ENCODE measurements at places on chromosomes 4 and X.

GRCh38 chr4:105067946-105068345, 78.7 kb upstream of the TET2 start:
- H3K4me3 ChIP-seq: no peak overlapping the region
- no peak for DNase-seq
- no peaks in the 10 kb centered on the region for H3K36me3 ChIP-seq
- no peak overlapping the region for H3K27ac ChIP-seq
- H3K4me1 ChIP-seq: no peaks in the 10 kb centered on the region
- H3K27me3 ChIP-seq: no peaks in the 10 kb centered on the region

- H3K27ac ChIP-seq: no peak overlapping the region
- H3K36me3 ChIP-seq: peaks cover 11% of the 10 kb centered on the region
- no peaks in the 10 kb centered on the region for H3K27me3 ChIP-seq
- no peaks in the 10 kb centered on the region for H3K4me1 ChIP-seq
- no peak for DNase-seq
Observed at GRCh38 chr4:183256343-183256742, 63.7 kb downstream of the CLDN22 start.

DNA sequence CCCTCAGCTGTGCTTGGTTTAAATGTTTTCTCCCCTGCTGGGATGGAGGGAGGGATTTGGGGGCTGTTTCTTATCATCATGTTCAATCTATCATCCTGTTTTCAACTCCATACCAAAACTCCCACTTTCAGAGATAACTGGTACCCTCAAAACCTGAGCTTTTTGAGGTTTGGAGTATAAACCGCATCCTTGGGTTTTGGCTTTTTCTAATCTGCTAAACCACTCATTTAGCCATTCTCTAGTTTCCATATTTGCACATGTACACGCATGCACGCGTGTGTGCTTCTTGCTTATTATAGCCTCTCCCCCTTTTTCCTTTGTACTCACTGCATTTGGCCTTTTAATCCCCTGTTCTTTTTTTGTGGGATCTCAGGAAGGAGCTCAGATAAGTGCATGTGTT, 116.7 kb upstream of the TEX13D start:
- no peak overlapping the region for H3K4me3 ChIP-seq
- DNase-seq: no peak
- H3K36me3 ChIP-seq: no peaks in the 10 kb centered on the region
- H3K4me1 ChIP-seq: no peaks in the 10 kb centered on the region
- no peak overlapping the region for H3K27ac ChIP-seq

DNA sequence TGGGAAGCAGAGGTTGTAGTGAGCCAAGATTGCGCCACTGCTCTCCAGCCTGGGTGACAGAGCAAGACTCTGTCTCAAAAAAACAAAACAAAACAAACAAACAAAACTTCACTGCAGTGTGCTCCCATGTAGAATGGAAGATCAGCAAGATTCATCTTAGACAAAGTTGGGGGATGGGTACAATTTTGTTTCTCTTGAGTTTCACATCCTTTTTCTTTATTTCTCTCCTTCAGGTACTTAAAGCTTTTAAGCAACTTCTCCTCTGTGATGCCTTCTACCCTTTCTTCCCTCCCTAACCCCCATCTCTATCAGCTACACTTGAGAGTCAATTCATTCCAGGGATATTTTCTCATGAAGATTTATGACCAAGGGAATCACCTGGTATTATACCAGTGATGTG, 15.5 kb upstream of the RBBP7 start:
- H3K36me3 ChIP-seq: no peaks in the 10 kb centered on the region
- no peaks in the 10 kb centered on the region for H3K27me3 ChIP-seq

DNA sequence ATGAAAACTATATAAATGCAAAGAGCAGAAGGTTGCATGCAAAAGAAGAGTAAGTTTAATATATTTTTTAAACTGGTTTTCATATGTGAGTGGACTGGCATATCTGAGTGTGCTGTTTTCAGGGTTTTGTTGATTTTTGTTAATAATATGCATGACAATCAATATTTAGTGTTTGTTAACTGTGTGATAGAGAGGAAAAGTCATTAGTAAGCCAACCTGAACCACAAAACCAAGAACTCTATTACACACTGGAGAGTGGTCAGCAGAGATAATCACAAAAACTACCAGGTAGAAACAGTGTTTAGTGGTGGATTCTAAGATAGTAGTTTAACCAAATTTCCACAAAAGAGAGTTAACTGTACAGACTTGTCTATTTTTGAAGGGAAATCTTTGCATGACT, 396.9 kb downstream of the GASK1B start:
- no peaks in the 10 kb centered on the region for H3K36me3 ChIP-seq
- H3K27me3 ChIP-seq: no peaks in the 10 kb centered on the region
- no peak overlapping the region for H3K27ac ChIP-seq
- DNase-seq: no peak

DNA sequence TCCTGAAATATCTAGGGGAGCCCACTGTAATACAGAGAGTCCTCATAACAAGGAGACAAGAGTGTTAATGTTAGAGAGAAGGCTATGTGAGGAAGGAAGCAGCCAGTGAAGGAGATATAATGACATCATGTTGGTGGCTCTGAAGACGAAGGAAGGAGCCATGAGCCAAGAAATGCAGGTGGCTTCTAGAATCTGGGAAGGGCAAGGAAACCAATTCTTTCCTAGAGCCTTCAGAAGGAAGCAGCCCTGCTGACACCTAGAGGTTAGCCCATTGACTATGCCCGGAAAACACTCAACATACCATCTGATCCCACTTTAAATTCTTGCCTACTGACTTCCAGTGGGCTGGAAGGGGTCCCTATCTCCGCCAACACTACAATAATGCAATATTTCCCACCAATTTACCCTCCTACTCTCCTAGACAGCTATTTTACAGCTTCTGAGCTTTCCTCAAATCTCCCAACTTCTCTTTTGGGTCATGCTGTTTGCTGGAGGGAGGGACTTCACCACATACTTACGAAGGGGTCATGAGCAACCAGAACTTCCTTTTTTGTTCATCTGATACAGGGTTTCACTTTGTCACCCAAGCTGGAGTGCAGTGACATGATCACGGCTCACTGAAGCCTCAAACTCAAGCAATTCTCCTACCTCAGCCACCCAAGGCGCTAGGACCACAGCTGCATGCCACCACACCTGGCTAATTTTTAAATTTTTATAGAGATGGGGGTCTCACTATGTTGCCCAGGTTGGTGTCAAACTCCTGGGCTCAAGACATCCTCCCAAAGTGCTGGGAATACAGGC, 25.2 kb upstream of the G3BP2 start:
- no peak overlapping the region for H3K27ac ChIP-seq
- H3K36me3 ChIP-seq: no peaks in the 10 kb centered on the region
- no peaks in the 10 kb centered on the region for H3K27me3 ChIP-seq
- DNase-seq: no peak
- H3K4me1 ChIP-seq: no peaks in the 10 kb centered on the region
- no peak overlapping the region for H3K4me3 ChIP-seq

- DNase-seq: no peak
- no peaks in the 10 kb centered on the region for H3K27me3 ChIP-seq
- H3K36me3 ChIP-seq: no peaks in the 10 kb centered on the region
- no peak overlapping the region for H3K4me3 ChIP-seq
Observed at GRCh38 chr4:123972031-123972430, 575.4 kb downstream of the SPRY1 start.

GRCh38 chr4:88443486-88443885, 13.4 kb upstream of the HERC5 start:
- H3K27ac ChIP-seq: no peak overlapping the region
- no peak for DNase-seq
- H3K4me3 ChIP-seq: no peak overlapping the region
- no peaks in the 10 kb centered on the region for H3K27me3 ChIP-seq
- H3K36me3 ChIP-seq: no peaks in the 10 kb centered on the region
- no peaks in the 10 kb centered on the region for H3K4me1 ChIP-seq

DNA sequence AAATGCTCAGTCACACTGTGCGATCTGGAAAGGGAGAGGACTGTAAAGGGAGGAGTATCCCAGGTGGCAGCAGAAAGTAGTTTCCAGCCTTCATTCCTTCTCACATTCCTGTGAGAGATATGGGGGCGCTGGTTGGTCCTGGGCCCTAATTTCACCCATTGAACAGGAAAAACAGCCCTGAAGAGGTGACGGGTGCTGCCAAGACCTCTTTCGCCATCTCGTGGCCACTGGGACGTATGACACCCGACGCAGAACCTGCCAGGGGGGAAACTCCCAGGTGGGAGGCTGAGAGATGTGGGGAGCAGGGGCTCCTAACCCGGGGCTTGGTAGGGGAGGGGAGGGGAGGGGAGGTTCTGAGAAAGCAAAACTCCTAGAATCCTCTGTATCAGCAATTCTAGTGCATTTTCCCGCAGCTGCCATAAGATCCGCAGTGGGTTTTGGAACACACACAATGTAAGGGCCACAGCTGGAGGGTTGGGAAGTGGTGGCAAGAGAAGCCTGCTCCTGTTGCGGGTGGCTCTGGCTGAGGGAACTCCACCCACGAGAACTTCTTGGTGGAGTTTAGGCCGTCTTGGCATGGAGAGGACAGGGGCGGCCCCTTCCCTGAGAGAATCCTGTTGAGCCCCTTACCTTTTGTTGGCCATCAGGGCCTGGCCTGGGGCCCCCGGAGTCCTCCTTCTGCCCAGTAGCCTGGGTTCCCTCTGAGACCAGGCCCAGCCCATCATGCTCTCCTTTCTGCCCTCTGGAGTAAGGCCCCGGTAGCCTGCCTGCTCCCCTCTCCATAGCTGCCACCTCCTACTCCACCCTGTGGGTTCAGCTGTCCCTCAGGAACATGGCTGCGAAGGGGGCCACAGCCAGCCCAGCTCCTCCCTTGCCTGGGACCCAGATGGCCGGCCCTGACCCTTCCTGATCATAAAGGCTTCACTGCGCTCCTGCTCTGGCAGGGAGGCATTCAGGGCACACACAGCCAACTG, 134.1 kb downstream of the OR13H1 start:
- no peak overlapping the region for H3K27ac ChIP-seq
- no peaks in the 10 kb centered on the region for H3K4me1 ChIP-seq
- no peak overlapping the region for H3K4me3 ChIP-seq
- no peak for DNase-seq
- H3K27me3 ChIP-seq: no peaks in the 10 kb centered on the region
- no peaks in the 10 kb centered on the region for H3K36me3 ChIP-seq

DNA sequence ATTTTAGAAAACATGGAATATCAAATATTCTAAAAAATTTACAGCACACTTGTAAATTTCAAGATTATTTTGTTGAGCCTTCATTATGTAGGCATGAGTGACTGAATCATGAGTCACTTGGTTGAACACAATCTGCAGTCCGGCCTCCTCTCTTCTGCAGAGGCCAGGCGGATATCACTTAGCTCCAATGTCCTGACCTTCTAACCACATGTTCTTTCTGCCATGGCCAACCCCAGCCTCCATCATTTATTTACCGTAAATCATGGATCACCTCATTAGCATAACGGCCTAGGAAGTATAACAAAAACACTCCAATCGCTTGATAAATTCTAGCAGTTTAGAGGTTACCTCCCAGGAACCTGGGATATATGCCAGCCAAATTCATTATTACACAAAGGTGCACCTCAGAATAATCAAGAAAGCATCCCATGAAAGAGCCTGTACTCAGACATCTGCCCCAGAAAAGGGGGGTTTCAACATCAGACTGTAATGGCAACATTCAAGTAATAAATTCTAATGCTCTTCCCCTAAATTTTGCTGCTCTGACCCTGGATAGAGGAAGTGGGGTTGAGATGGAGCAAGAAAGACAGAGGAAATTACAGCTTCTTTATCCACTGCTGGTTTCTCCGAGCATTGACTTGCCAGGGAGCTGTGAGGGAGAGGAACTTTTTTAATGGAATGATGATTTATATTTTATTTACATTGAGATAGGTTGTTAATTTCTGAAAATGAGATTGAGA, 2153.6 kb upstream of the AGA start:
- no peaks in the 10 kb centered on the region for H3K27me3 ChIP-seq
- H3K4me3 ChIP-seq: no peak overlapping the region
- no peak for DNase-seq
- no peaks in the 10 kb centered on the region for H3K4me1 ChIP-seq
- H3K36me3 ChIP-seq: no peaks in the 10 kb centered on the region

DNA sequence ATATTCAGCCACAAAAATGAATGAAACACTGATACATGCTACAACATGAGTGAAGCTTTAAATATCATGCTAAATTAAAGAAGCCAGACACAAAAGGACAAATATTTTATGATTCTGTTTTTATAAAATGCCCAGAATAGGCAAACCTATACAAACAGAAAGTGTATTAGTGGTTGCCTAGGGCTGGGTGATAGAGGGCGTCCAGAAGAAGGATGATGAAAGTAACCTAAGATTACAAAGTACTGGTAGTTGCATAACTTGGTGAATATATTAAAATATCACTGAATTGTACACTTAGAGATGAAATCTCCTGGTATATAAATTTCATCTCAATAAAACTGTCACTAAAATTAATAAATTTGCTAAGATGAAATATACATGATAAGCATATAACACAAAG, 67.5 kb downstream of the FBXW7 start:
- no peak overlapping the region for H3K4me3 ChIP-seq
- no peak for DNase-seq
- H3K27me3 ChIP-seq: no peaks in the 10 kb centered on the region

DNA sequence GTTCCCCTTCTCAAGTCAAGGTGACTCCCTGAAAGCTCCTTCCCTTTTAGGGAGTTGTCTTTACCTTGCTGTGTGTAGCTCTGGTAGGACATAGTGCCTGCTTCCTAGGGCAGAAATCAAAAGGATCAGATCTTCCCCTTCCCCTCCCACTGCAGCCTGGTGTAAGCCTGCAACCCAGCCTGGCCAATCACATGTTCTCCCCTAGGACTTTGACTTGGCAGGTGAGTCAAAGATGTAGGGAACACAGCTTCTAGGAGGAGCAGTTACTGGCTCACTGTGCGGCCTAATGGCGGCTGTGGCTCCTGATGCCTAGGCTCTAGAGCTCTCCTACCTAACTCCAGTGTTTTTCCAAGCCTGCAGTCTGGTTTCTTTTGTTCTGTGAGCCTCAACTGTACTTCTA, 103.9 kb downstream of the AASDH start:
- no peak overlapping the region for H3K4me3 ChIP-seq
- H3K27me3 ChIP-seq: no peaks in the 10 kb centered on the region
- no peak overlapping the region for H3K27ac ChIP-seq
- H3K36me3 ChIP-seq: no peaks in the 10 kb centered on the region
- no peaks in the 10 kb centered on the region for H3K4me1 ChIP-seq

DNA sequence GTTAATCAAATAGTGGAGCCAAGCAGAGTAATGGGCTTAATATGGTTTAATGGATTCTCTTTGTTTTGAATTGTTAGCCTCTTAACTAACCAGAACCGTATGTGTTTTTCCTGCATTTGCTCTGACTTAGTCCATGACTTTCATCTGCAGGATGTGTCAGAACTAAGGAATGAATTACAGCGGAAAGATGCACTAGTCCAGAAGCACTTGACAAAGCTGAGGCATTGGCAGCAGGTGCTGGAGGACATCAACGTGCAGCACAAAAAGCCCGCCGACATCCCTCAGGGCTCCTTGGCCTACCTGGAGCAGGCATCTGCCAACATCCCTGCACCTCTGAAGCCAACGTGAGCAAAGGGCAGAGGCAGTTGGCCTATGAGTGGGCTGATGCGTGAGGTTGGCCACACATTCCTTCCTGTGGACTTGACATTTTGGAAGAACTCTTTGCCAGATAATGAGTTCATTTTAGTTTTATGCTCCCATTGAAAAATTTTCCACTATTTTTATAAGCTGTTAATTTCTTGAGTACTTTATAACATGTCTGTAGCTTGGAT, 9.1 kb downstream of the MED28 start:
- DNase-seq: no peak
- H3K4me3 ChIP-seq: no peak overlapping the region

Measured in thoracic aorta (tissue), 2 donors.